Panc1 (cell line): ENCODE measurements at places on chromosomes 4 and X. TPM values are rescaled to one million over a fixed set of nuclear protein-coding genes. Genes with fewer than 3 reads are reported as not detected.
A peak's percentile ranks its signal among the peaks of the same experiment; 100 is the strongest.

The CPLX1 gene
- total RNA-seq = 6.7 TPM

The SRPK3 gene
- 1.6 TPM for total RNA-seq

The RS1 gene
- total RNA-seq = not detected

The KLHL34 gene
- total RNA-seq = 0.05 TPM

The KLHL4 gene
- 27.6 TPM for total RNA-seq

The SUPT20HL1 gene
- total RNA-seq = not detected

The ITM2A gene
- 0.49 TPM for total RNA-seq

The TRIML1 gene
- not detected for total RNA-seq

The TRIM60 gene
- total RNA-seq = not detected

The CDKL2 gene
- total RNA-seq = 5.7 TPM

GRCh38 chrX:23066588-23067281, 67.0 kb downstream of the DDX53 start:
- H3K4me3 ChIP-seq = no peak overlapping the region
- DNase-seq = no peak
- H3K27ac ChIP-seq = no peak overlapping the region
- no peaks in the 10 kb centered on the region for H3K4me1 ChIP-seq
- H3K36me3 ChIP-seq = no peaks in the 10 kb centered on the region

DNA sequence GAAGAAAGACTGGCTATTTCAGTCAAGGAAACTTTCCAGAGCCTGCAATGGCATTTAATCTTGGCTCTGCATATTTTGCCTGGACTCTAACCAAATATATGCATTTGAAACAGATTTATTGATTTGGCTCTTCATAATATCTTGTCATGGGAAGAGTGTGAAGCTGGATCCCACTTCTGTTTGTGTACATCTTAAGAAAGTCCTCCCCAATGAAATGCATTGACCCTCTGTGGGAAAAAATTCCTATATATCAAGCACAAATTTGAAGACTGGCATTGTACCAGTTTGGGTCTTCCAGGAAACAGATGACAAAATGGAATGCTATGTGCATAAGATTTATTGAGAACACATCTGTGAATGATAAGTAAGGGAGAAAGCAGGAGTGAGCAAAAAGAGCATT, 897.3 kb upstream of the TENM3 start:
- no peaks in the 10 kb centered on the region for H3K36me3 ChIP-seq
- no peak overlapping the region for H3K27ac ChIP-seq
- no peaks in the 10 kb centered on the region for H3K27me3 ChIP-seq
- H3K4me1 ChIP-seq = no peaks in the 10 kb centered on the region
- DNase-seq = no peak

GRCh38 chr4:34664051-34664450, 1580.3 kb downstream of the ARAP2 start:
- DNase-seq = no peak
- H3K27me3 ChIP-seq = no peaks in the 10 kb centered on the region
- no peaks in the 10 kb centered on the region for H3K36me3 ChIP-seq
- no peak overlapping the region for H3K27ac ChIP-seq
- no peak overlapping the region for H3K4me3 ChIP-seq

DNA sequence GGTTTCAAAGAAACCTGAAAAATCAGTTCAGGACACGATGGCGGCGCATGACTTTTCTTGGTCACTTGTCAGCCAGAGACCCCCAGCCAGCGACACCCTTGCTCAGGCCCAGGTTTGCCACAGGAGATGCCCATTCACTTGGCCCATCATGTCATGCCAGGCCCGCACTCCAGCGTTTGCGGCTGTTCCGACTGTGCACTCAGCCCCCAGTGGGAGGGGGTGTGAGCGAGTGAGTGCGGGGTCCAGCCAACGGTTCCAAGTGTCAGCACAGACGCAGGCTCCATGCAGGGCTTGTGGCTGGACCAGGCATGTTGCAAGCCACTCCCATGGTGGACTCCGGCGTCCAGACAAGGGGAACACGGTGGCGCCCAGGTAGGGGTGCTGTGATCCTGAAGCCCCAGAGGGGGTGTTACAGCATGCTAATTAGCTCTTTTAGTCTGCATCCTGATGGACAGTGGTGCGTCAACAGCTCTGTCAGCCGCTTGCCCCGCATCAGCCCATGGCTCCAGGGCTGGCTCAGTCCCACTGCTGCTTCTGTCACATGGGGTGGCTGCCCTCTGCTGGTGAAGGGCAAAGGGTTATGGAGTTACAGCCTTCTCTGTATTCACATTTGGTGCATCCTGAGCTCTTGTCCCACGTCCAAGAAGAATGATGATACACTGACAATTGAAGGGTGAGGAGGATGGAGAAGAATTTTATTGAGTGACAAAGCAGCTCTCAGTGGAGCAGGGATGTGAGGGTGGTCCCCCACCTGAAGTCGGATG, 3.7 kb upstream of the MAEA start:
- no peak for DNase-seq
- H3K27ac ChIP-seq = no peak overlapping the region
- no peaks in the 10 kb centered on the region for H3K27me3 ChIP-seq
- no peaks in the 10 kb centered on the region for H3K36me3 ChIP-seq
- no peak overlapping the region for H3K4me3 ChIP-seq

GRCh38 chr4:133982533-133983224, 218.9 kb downstream of the PABPC4L start:
- H3K27me3 ChIP-seq = no peaks in the 10 kb centered on the region
- H3K4me3 ChIP-seq = no peak overlapping the region
- H3K4me1 ChIP-seq = no peaks in the 10 kb centered on the region
- H3K27ac ChIP-seq = no peak overlapping the region

GRCh38 chrX:13220916-13221315, 98.9 kb downstream of the ATXN3L start:
- no peak overlapping the region for H3K4me3 ChIP-seq
- H3K27me3 ChIP-seq = no peaks in the 10 kb centered on the region
- no peak for DNase-seq
- H3K27ac ChIP-seq = peak overlapping the region; percentile 76
- H3K36me3 ChIP-seq = no peaks in the 10 kb centered on the region

DNA sequence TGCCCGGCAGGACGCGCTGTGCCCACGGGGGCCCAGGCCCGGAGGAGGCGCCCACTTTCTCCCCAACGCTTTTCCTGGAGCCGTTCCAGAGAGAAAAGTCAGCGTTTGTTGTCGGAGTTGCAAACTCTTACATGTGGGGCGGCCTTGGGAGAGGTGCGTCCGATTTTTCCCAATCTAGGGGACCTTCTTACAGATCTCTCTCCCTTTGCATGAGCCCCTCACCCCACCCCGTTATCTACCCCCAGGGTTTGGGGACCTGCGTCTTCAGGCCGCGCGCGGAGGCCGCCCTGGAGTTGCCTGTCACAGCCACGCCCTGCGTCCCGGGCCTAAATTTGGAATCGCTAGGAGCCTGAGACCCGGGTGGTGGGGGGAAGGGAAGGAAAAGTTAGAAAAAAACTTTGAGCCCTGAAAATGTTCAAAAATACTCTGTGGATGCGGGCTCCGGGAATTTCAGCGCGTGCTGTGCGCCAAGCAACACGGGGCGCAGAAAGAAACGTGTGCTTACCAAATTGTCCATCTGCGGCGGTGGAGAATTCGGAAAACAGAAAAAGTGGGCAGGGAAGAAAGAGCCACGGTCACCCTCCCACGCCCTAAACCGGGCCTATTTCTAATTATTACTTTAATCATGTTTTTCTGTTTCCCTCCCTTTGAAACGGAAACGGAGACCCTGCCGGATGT, 587 bp downstream of the CD99 start:
- H3K27ac ChIP-seq = peak overlapping the region; percentile 57
- no peaks in the 10 kb centered on the region for H3K4me1 ChIP-seq
- peak overlapping the region; percentile 67 for H3K4me3 ChIP-seq

DNA sequence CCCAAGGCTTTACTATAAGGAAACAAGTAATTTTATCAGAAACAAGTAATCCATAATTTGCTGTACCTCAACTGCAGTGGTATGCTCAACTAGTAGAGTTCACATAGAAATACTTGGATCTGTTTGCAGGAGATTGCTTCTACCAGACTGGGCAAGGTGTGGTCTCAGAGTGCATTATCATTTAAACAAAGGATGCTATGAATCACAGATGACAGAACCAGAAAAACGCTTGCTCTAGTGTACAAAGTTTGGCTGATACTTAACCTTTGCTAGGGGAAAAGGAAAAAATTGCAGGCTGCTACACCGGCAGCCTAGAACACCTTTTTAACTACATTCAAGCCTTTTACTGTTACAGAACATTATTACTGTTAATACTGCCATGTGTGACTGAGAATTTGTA, 97.1 kb downstream of the ENOX2 start:
- no peak for DNase-seq
- H3K27ac ChIP-seq = no peak overlapping the region
- H3K27me3 ChIP-seq = no peaks in the 10 kb centered on the region

DNA sequence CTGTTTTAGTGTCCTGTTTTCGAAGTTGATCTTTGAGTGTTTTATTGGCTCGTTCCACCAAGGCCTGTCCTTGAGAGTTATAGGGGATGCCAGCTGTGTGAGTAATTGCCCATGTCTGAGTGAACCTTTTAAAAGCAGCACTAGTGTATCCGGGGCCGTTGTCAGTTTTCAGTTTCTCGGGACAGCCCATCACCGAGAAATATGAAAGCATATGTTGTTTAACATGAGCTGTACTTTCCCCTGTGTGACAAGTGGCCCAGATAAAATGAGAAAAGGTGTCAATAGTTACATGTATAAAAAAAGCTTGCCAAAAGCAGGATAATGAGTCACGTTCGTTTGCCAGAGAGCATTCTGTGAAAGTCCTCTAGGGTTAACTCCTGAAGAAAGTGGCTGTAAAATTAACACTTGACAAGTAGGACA, 48.6 kb upstream of the RASSF6 start:
- H3K4me3 ChIP-seq = no peak overlapping the region
- no peaks in the 10 kb centered on the region for H3K27me3 ChIP-seq
- H3K36me3 ChIP-seq = no peaks in the 10 kb centered on the region
- H3K27ac ChIP-seq = peak overlapping the region; percentile 68
- H3K4me1 ChIP-seq = no peaks in the 10 kb centered on the region

DNA sequence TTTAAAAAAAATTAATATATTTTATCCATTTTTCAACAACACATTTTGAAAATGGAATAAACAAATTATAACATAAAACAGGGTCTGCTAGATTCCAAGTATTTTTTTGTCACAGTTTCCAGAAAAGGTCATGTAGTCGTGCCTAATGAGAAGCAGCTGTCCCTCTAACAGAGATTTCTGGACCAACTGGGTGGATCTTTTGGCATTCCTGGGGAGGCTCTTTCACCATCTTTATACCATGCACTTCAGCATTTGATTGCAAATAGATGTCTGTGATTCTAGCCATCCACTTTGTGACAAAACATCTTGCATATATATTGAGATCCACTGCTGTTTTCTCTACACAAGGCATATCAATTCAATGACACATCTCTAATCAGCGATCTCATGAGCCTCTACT, 210.7 kb upstream of the LDB2 start:
- DNase-seq = no peak
- no peaks in the 10 kb centered on the region for H3K4me1 ChIP-seq
- H3K4me3 ChIP-seq = no peak overlapping the region
- no peaks in the 10 kb centered on the region for H3K27me3 ChIP-seq

DNA sequence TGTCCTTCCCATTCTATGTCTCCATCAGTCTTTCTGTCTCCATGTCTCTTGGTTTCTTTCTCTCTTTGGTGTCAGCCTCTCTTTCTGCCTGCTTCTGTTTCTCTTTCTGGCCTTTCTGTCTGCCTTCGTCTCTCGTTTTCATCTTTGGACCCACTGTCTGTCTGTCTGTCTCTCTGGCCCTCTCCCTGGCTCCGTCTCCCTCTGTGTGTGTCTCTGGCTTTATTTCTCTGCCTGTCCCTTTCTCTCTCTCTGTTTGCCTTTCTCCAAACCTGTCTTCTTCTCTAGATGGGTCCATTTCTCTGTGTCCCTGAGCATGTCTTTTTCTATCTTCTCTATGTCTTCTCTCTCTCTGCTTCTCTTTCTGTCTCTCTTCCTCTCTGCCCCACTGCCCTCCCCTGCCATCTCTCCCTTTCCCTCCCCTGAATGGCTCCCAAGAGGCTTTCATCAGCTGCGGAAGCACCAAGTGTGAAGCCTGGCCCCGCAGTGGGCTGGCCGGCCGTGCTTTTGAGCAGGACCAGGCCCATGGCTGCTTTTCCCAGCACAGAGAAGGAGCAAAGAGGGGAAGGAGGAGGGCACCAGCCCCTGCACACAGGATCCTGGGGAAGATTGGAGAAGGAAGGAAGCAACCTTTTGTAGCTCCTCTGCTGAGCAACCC, 57.4 kb downstream of the PJA1 start:
- H3K4me1 ChIP-seq = no peaks in the 10 kb centered on the region
- H3K36me3 ChIP-seq = no peaks in the 10 kb centered on the region
- no peak for DNase-seq

GRCh38 chrX:133670383-133670782, 255.1 kb upstream of the GPC4 start:
- no peak overlapping the region for H3K27ac ChIP-seq
- no peak overlapping the region for H3K4me3 ChIP-seq
- peak; percentile 22 for DNase-seq
- no peaks in the 10 kb centered on the region for H3K4me1 ChIP-seq
- no peaks in the 10 kb centered on the region for H3K27me3 ChIP-seq

- no peaks in the 10 kb centered on the region for H3K36me3 ChIP-seq
- no peaks in the 10 kb centered on the region for H3K4me1 ChIP-seq
- H3K4me3 ChIP-seq = peak within 1 kb of the TSS; percentile 58
- H3K27me3 ChIP-seq = no peaks in the 10 kb centered on the region
- H3K27ac ChIP-seq = no peak within 1 kb of the TSS
These were observed at the start of gene FAM133A for GRCh38 chrX:93673869-93674271. TSS of gene FAM133A (plus strand) at chrX:93674206. CDS start at chrX:93709420, 35,214 bp downstream.

- H3K4me3 ChIP-seq = no peak overlapping the region
- DNase-seq = no peak
- no peaks in the 10 kb centered on the region for H3K27me3 ChIP-seq
- H3K36me3 ChIP-seq = no peaks in the 10 kb centered on the region
- H3K27ac ChIP-seq = no peak overlapping the region
These were observed 28.9 kb upstream of the HUWE1 start for GRCh38 chrX:53715346-53715924.

- no peak for DNase-seq
- no peaks in the 10 kb centered on the region for H3K36me3 ChIP-seq
- H3K27ac ChIP-seq = no peak overlapping the region
These were observed 50.4 kb upstream of the CCDC160 start for GRCh38 chrX:134186362-134187121.

GRCh38 chr4:94848326-94848725, 90.6 kb downstream of the BMPR1B start:
- H3K27me3 ChIP-seq = no peaks in the 10 kb centered on the region
- H3K4me3 ChIP-seq = no peak overlapping the region
- H3K27ac ChIP-seq = no peak overlapping the region
- no peaks in the 10 kb centered on the region for H3K36me3 ChIP-seq
- no peak for DNase-seq

DNA sequence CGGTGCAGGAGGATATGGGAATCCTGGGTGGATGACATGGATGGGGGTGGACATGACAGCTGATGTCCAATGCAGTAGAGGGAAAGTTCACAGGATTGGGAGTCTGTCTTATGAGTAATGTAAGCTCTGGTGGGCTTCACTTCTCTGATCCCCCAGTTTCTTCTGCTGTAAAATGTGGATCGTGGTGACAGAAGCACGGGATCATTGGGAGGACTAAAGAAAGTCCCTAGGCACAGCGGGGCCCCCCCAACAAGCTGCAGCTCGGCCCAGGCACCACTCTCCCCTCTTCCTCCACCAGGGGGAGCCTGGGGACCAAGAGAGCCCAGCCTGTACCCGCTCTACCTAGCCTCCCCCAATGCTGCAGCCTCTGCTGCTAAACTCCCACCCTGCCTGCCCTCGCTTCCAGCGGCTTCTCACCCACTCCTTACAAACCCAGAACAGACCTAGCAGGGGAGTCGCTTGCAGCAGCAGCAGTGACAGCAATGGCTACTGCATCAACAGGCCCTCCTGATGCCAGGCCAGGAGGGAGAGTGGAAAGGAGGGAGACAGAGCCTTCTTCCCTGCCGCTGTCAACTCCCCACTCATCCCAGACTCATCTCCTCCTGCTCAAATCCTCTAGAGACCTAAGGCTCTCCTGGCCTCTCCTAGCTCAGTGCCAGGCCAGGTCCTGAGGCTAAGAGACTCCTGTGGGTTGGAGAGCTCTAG, 36.1 kb upstream of the IQSEC2 start:
- H3K4me1 ChIP-seq = peaks cover 4% of the 10 kb centered on the region
- no peaks in the 10 kb centered on the region for H3K36me3 ChIP-seq
